A549 treated with Hydrocortisone at 1 μM for 4 hours (cell line): ENCODE measurements at places on chromosomes 5 and 9. TPM values are rescaled to one million over a fixed set of nuclear protein-coding genes. Genes with fewer than 3 reads are reported as not detected.

Gene SLC25A48
- total RNA-seq, result 0.12 to 0.45 TPM (median 0.24 TPM) in 5 replicates

Gene OR1J2
- total RNA-seq, result not detected in 5 replicates

Gene ZDHHC11
- 14.1 to 16.5 TPM (median 16.0 TPM) in 5 replicates for total RNA-seq

Gene DMGDH
- 0.15 TPM in 1 of 5 replicates, not detected in the others for total RNA-seq

Gene ADAMTS13
- total RNA-seq, result 0.51 to 0.73 TPM (median 0.56 TPM) in 5 replicates

Gene OR1Q1
- not detected in 5 replicates for total RNA-seq

Gene RFX3
- total RNA-seq, result 1.1 to 1.8 TPM (median 1.5 TPM) in 5 replicates

Gene TRMT10B
- total RNA-seq, result 5.1 to 7.1 TPM (median 5.7 TPM) in 5 replicates

Gene DNAH5
- 1.5 to 2.2 TPM (median 1.8 TPM) in 5 replicates for total RNA-seq
